Osteocyte (in vitro differentiated cells): ENCODE measurements at places on chromosomes 16 and 17.

GRCh38 chr17:28887871-28888471 is 9.6 kb downstream of the FLOT2 start:
- DNase-seq: no peak

DNA sequence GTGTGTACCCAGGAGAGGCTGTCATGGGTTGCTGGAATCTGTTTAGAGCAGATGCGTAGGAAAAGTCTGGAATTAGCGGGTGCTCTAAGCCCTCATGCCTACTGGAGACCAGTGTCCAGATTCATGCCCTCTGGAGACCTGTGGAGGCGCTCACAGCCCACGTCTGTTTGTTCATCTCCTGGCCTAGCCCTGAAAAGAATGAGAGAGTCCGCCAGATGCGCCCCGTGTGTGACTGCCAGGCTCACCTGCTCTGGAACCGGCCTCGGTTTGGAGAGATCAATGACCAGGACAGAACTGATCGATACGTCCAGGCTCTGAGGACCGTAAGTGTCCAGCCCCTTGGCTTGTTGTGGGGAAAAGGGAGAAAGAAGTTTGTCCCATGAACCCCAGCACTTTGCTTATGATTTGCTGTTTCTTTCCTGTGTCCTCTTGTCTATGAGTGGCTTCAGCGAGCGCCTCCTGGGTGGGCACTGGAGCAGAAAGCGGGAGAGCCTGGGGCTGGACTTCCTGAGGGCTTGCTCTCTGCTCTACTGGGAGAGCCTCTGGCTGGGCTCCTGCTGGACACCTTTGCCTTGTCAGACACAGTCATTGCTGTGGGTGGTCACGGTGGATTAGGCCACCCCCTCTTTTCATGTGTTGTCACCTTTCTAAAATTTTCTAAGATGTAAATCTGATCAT is 35.3 kb downstream of the PRMT7 start:
- DNase-seq: no peak

DNA sequence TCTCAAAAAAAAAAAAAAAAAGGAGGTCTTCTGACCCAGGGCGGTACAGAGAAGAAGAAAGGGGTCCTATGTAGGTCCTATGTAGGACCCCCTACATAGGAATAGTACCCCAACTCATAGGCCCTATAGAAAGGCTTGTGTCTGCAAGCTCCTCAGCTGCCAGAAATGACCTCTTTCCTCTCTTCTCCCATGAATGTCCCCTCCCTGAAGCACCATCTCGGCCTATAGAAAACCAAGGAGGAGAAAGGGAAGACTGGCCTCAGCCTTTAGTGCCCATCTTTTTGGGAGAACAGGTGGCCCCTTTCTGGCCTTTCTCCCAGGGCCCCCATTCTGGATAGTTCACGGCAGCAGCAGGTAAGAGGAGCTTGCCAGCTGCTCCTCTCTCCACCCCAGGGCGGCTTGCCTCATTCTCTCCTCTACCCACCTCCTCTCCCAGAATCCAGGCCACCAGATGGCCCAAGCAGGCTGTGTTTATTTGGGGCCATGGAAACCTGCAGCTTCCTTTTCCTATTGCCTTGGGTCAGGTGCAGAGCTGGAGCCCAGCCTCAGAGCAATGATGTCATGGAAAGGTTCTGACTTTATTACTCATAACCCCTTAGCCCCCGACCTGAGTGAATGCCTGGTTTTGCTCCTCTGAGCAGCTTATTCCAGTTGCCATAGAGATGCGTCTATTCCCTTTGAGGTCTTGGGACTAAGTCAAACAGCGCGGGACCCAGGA is 1.6 kb upstream of the MRPL58 start:
- no peak for DNase-seq

DNA sequence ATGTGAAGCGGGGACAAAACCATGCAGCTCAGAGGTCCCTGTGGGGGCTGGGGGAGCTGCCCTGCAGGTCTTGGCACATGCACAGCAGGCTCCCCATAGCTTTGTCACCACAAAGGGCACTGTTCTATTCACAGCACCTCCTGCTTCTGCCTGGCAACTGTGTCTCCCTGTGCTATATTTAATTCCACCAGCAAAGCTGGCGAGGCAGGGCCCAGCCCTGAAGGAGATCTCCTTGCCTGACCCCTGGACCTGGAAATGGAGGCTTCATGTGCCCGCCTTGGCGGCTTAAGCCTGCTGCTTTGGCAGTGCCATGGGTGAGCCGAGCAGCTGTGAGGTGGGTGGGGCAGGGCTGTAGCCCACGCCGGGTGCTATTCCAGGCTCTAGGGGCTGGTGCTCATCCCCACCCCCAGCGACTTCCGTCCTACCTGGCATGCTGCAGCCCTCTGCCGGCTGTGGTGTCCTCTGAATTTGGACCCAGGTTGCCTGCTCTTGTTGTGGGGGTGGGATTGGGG is 6.8 kb downstream of the LDHD start:
- no peak for DNase-seq

- DNase-seq: no peak
Measured at GRCh38 chr17:62626719-62627218, 701 bp upstream of the MRC2 start.

DNA sequence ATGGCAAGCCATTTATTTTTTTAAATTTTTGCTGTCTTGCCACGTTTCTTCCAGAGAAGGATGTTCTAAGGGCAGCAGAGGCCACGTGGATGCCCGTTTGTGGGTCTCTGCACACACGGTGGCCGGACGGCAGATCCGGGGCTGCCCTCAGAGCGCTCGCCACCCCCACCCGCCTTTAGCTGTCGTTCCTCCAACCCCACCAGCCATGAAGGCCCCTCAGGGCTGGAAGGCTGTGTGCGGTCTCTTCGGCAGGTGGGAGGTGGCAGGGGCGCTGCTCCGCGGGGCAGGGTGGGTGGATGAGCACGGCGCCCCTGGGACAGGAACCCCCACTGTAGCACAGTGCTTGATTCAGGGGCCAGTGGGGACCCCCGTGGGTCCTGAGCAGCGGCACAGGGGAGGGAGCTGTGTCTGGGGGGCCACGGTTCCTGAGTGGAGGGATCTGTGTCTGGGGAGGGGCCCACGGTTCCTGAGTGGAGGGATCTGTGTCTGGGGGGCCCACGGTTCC is 49.7 kb downstream of the ZFPM1 start:
- no peak for DNase-seq

DNA sequence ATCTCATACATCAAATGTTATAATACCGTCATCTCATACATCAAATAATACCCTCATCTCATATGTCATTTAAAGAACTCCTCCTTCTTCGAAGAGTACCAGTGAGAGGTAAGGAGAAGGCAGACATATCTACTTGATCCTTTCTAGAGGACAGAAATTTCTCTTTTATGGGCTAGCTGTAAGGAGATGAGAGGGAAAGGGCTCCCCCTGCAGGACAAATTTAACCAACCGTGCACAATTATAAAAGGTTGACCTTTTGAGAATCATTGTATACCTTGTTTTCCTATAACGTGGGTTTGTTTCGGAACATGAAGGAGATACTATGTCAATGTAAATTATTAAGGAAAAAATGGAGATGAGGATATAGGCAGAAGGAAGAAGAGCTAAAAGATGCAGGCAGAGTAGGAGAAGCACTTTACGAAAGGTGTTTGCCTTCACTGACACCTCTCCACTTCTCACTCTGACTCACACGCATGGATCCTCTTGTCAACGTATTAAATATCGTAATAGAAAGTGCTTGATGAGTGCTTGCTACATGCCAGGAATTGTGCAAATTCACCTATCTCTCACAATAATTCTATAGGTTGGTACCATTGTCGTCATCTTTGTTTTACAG is 465.9 kb upstream of the ERCC4 start:
- no peak for DNase-seq

- DNase-seq: no peak
Measured at GRCh38 chr16:11651796-11652195, 16.5 kb upstream of the SNN start.

DNA sequence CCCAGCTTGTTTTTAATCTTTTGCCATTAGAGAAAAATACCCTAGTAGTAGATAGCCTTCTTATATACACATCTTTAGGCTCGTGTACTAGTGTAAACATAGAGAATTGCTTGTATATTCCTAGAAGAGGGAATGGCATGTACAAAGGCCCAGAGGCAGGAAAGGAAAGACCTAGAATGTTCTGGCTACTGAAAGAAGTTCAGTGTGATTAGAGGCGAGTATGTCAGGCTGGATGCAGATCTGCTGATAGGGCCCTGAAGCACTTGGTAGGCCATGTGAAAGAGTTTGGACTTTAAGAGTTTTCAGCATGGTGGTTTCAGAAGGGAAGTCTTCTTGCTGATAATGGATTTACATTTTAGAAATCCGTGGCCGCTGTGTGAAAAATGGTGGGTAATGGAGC is 17.4 kb downstream of the CTCF start:
- no peak for DNase-seq

GRCh38 chr17:28925912-28926365 is 23.1 kb upstream of the DHRS13 start:
- no peak for DNase-seq

DNA sequence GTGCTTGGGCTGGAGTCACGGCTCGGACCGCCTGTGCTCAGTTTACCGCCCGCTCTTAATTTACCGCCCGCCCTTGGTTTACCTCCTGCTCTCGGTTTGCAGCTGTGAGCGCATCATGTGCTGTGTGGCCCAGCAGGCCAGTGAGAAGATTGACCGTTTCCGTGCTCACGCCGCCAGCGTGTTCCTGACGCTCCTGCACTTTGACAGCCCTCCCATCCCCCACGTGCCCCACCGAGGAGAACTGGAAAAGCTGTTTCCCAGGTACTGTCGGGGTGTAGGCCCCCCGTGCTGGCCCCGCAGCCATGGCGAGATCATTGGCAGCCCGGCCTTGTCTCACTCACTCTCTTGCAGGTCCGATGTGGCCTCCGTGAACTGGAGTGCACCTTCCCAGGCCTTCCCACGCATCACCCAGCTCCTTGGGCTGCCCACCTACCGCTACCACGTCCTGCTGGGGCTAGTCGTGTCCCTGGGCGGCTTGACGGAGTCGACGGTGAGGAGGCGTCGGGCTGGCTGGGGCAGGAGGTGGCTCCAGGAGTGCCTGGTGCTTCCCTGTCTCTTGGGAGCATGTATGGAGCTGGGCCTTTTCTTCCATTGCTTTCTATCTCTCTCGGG is 89.3 kb upstream of the ZNF750 start:
- DNase-seq: no peak

- no peak for DNase-seq
Measured at GRCh38 chr16:72066747-72067146, 3.7 kb downstream of the HPR start.

DNA sequence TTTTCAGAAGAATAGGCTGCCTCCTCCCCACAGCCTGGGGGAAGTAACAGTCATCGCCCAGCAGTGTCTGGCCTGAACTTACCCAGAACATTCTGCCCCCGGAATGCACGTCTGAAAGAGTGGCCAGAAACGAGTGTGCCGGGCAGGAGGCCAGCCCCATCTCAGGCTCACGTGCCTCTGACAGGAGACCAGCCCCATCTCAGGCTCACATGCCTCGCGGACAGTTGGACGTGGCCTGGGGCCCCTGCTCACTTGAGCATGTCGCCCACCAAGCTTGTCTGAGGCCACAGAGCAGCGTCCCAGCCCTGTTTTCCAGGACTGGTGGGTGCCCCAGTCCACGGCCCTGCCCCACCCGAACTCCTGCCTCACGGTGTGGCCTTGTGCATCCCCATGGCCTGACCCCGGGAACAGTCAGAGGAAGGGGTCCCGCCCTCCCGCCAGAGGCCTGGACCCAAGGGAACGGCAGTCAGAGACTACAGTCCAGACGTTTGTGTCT is 16.3 kb upstream of the CDH15 start:
- no peak for DNase-seq

GRCh38 chr17:50386510-50386909 is 10.8 kb downstream of the LRRC59 start:
- no peak for DNase-seq

DNA sequence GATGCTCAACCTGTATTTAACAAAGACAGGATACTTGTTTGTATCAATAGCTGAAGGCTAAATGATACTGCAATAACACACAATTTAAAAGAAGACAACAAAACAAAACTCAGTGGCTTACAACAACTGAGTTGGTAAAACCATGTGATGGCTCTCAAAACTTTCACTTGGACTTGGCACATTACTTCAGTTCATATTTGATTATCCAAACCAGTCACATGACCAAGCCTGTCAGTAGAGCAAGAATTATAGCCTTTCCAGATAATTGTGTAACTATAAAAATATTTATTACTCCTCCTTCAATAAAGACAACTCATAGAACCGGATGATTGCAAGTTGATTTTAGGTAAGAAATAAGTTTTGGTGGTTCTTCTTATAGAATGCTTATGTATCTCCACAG is 56.8 kb downstream of the NQO1 start:
- no peak for DNase-seq

DNA sequence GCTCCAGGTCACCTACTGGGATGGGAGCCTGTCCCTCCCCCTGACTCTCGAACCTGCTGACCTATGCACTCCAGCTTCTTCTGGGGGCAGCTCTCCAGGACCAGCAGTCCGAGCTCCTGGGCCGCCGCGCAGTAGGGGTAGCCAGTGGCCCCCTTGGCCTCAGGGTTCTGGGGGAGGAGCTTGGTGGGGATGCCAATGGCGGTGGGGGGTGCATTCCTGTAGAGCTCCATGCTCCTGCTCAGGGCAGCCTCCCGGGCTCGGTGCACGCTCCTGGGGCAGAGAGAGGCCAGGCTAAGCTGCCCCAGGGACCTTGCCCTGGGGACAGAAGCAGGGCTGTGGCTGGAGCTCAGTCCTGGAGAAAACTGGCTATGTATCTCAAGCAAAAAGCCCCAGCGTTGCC is 7.7 kb upstream of the SPATA2L start:
- no peak for DNase-seq

GRCh38 chr17:37478187-37478586 is 11.5 kb upstream of the DUSP14 start:
- DNase-seq: no peak

- DNase-seq: no peak
Measured at GRCh38 chr17:39705786-39706348, 6.0 kb downstream of the ERBB2 start.

DNA sequence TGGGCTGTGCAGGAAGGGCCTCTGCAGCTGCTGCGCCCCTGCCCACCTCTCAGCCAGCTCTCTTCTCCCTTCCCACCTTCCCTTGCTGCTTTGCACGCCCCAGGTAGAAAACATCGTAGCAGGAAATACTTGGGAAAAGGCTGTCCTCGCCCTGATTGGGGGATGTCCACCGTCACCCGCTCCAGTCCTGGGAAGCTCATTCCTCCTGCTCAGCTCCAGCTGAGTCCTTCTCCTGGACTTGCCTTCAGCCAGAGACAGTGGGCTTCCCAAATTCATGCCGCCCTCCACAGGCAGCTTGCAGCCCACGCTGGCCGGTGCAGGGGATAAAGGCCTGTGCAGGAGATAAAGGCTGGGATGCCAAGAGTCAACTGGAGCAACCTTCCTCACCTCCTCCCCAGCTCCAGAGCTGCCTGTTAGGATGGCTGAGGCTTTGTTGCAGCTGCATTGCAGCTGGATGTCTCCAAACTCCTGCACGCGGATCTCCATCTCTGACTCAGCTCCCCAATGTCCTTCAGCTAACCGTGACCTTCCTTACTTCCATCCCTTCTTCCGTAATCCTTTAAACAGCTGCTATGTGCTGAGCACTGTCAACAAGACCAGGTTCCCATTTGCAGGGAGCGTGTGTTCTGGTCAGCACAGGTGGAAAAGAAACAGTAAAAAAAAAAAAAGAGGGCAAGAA is 402.0 kb upstream of the TNRC6C start:
- no peak for DNase-seq

- DNase-seq: no peak
Measured at GRCh38 chr16:1309888-1310831, 724 bp downstream of the UBE2I start.

GRCh38 chr17:20706751-20707373 is 127.3 kb downstream of the CDRT15L2 start:
- DNase-seq: no peak

GRCh38 chr17:29133121-29133713 is 47.0 kb downstream of the MYO18A start:
- DNase-seq: no peak
